Transverse colon (tissue), 4 donors: ENCODE measurements at places on chromosomes 12 and 14. TPM values are rescaled to one million over a fixed set of nuclear protein-coding genes. Genes with fewer than 3 reads are reported as not detected.

LGR5 gene
- 0.37 TPM for total RNA-seq

TTC6 gene
- 6.0 TPM for total RNA-seq

KRT6C gene
- total RNA-seq, result not detected

GRCh38 chr12:27472604-27473003, 26.1 kb downstream of the SMCO2 start:
- DNase-seq, result no peak
- no peaks in the 10 kb centered on the region for H3K27me3 ChIP-seq
- H3K27ac ChIP-seq, result no peak overlapping the region
- H3K4me1 ChIP-seq, result no peaks in the 10 kb centered on the region

DNA sequence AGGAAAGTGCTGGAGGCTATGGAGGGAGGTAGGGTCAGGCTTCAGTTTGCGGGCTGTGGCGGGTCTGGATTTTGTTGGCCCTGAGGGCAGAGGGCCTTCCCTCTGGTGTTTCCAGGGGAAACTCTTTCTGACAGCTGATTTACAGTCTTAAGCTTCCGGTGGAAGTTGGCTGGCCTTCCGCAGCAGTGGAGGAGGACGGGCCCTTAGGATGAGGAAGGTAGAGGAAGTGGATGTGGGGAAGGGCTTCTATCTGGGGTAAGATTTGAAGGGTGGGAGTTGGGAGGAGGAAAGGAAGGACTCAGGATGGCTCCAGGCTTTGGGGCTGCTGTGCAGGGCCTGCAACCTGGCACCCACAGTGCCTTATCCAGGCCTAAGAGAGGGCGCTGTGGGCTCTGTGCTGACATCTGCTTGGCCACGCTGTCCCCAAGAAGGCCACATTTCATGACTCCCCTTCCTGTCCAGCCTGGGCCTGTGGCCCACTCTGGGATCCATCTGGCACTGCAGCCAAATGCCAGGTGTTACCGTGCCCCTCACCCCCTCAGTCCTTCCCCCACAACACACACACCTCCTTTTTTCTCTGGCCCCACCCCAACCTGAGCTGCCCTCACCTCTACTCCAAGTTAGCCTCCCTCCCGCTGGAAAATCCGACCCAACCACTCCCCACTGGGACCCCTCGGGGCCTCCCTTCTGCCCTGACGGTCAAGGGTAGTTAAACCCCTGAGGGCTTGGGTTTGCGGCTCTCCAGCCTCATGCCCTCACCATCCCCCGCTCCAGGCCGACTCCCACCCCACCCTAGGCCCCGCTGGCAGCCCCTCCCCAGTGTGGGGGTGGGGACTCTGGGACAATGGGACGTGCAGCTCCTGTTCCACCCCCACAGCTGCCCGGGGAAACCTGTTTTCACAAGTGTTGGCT, 7.7 kb upstream of the PPP1R13B start:
- no peak overlapping the region for H3K27ac ChIP-seq
- DNase-seq, result peak; percentile 59
- peaks cover 9% of the 10 kb centered on the region for H3K4me1 ChIP-seq
- H3K4me3 ChIP-seq, result no peak overlapping the region

GRCh38 chr14:85442996-85443395, 86.9 kb upstream of the FLRT2 start:
- H3K36me3 ChIP-seq, result no peaks in the 10 kb centered on the region
- no peaks in the 10 kb centered on the region for H3K27me3 ChIP-seq
- no peak overlapping the region for H3K4me3 ChIP-seq
- H3K27ac ChIP-seq, result no peak overlapping the region

- no peak overlapping the region for H3K27ac ChIP-seq
- no peaks in the 10 kb centered on the region for H3K27me3 ChIP-seq
- no peaks in the 10 kb centered on the region for H3K4me1 ChIP-seq
- no peak for DNase-seq
These were observed 82.6 kb downstream of the VWF start for GRCh38 chr12:6041891-6042290.
